ENCODE measurements at places on chromosomes 2 and 18.

DNA sequence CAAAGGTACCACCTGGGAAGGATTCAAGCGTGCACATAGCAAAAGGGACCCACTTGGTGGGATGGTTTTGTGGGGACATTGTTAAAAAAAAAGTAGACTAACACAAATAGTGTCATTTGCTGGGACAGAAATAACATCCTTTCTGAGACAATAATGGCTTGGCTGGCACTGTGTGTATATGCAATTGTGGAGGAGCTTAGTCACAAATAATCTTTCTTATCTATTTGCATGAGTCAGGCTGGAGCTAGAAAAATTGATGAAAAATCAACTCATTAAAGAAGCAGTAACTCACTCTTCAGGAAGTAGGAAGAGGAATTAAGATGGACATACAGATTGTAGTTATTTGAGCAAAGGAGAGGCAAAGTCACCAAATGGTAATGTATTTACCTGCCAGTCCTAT, 29.5 kb upstream of the ITGB6 start:
- DNase-seq: no peak

- DNase-seq: no peak
Measured at GRCh38 chr18:79764131-79764530, 33.6 kb upstream of the KCNG2 start.

DNA sequence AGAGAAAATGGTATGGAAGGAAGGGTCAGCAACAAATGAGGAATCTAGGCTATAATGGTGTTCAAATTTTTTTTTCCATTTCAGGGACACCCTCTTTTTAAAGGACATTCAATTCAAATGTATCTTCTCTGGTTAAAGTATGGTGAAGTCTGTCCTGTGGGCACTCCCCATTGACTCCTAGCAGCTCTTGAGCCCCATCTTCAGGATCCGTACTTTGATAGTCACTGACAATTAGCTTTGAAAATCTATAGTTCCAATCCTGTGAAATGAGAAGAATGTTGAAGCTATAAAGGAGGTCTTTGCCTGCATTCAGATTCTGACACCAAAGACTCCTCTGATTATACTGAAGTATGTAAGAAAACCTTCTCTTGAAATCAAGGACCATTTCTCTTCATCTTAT, 43.3 kb downstream of the KCNH7 start:
- no peak for DNase-seq

DNA sequence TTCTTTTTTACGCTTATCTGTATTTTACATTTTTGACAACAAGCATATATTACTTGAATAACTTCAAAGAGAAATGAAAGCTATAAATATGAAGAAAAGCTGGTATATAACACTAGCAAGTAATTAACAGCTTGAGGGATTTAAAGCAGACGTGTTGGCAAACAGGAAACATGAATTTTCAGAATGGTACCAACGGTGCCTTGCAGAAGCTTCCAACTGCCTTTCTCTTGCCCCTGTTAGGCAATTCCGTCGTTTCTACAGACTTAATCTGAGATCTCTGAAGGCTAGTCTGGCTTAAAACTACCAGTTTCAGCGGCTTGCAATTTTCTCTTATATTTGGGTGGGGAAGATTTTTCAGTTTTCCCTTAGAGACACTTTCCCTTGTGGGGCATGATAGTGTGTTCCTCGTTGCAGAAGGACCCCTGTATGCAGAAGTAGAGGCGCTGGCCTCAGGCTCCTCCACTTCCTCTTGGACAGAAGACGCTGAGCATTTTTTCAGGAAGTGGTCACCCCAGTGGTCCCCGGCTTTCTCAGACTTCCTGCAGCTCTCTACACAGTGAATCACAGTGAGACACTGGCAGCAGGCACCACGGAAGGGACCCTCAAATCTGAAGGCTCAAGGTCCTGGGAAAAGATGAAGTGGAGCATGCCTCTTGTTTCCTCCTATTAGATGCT, 56.2 kb upstream of the SLC16A14 start:
- no peak for DNase-seq

GRCh38 chr2:160390544-160391455, 102.8 kb downstream of the RBMS1 start:
- peak; percentile 81 for DNase-seq

GRCh38 chr2:211045025-211045424, 488.6 kb downstream of the CPS1 start:
- no peak for DNase-seq

GRCh38 chr18:23534276-23534675, 31.0 kb downstream of the RMC1 start:
- no peak for DNase-seq

DNA sequence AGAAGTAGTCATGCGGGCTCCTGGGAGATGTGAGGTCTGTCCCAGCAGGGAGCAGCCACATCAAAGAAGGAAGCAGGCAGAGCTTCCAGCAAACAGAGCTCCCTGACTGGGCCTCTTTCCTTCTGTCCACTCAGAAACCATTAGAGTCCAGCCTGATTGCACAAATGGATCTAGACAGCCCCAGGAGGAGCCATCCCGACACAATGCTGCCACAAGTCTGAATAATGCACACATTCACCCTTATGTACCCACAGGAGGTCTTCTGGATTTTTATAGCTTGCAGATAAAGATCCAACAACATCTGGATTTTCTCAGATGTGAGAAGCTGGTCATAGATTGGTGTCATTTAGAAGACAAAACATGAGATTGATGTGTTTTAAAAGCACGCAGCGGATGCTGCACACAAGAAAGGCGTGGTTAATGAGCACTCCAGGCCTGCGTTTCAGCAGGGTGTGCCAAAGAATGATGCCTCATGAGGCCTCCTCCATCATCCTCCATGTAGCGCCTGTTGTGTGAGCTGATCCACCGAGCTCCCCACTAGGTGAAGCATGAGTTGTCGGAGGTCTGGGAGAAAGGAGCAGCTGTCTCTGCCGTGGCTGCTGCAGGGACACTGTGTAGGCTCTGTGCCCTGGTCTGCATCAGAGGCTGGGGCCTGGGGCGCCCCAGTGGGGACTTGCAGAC, 60.6 kb downstream of the MTCL1 start:
- DNase-seq: no peak

DNA sequence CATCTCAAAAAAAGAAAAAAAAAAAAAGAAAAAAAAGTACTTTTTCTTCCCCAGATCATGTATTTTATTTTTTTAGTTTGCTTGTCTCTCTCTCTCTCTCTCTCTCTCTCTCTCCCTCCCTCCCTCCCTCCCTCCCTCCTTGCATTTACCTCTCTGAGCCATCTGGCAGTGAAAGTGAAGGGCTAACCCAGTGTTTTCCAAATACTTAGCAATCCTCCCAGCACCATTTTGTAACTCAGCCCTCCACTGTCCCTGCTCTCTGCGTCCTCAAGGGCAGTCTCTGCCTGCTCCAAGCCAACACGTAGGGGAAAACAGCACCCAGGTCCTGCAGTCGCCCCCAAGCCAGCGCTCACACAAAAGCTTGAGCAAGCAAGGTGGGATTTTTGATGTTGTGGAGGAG, 19.6 kb upstream of the TEX44 start:
- DNase-seq: no peak

DNA sequence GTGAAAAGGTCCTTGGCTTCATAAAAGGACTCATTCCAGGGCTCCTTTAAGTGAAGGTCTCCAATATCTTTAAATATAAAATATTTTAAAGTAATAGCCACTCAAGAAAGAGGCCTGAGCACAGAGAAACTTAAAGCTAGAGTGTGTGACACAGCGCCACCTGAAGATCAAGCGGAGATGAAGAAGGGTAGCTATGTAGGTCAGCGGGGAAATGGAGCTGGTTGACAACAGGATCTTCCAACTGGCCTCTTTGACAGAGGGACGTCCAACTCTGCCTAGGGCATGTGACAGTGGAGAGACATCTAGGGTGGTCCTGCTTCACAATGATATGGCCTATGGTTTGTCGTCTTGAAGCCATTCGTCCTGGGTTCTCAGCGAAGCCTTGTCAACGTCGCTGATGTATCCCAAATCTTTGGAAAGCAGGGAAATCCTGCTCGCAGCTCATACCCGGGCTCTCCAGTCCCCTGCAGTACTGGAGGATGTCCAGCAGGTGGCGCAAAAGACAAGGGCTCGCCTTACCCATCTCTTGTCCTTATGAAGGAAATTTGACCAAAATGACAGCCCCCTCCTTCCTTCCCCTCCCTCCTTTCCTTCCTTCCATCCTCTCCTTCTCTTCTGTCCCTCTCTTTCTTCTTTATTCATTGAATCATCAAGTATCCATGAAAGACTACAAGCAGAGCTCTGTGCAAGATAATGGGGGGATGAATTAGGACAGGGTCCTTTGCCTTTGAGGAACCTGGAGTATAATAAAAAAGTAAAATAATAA, 59.6 kb downstream of the LONRF2 start:
- peak; percentile 63 for DNase-seq

GRCh38 chr2:7357993-7358392, 440.8 kb downstream of the RNF144A start:
- no peak for DNase-seq

GRCh38 chr2:107323946-107324565, 438.1 kb upstream of the ST6GAL2 start:
- DNase-seq: no peak

- no peak for DNase-seq
Measured at GRCh38 chr2:71603851-71604725, 150.7 kb downstream of the DYSF start.

GRCh38 chr2:127719301-127720218, 18.3 kb downstream of the SFT2D3 start:
- DNase-seq: no peak

- no peak for DNase-seq
Measured at GRCh38 chr18:48790226-48790863, 160.4 kb downstream of the SMAD7 start.

- DNase-seq: no peak
Measured at GRCh38 chr2:68135448-68136320, 22.0 kb upstream of the PNO1 start.

GRCh38 chr2:45758018-45758417, 106.5 kb downstream of the PRKCE start:
- no peak for DNase-seq

GRCh38 chr2:120218181-120218580, 5.0 kb downstream of the TMEM185B start:
- no peak for DNase-seq

- no peak for DNase-seq
Measured at GRCh38 chr2:59458800-59459199, 1094.7 kb downstream of the BCL11A start.

DNA sequence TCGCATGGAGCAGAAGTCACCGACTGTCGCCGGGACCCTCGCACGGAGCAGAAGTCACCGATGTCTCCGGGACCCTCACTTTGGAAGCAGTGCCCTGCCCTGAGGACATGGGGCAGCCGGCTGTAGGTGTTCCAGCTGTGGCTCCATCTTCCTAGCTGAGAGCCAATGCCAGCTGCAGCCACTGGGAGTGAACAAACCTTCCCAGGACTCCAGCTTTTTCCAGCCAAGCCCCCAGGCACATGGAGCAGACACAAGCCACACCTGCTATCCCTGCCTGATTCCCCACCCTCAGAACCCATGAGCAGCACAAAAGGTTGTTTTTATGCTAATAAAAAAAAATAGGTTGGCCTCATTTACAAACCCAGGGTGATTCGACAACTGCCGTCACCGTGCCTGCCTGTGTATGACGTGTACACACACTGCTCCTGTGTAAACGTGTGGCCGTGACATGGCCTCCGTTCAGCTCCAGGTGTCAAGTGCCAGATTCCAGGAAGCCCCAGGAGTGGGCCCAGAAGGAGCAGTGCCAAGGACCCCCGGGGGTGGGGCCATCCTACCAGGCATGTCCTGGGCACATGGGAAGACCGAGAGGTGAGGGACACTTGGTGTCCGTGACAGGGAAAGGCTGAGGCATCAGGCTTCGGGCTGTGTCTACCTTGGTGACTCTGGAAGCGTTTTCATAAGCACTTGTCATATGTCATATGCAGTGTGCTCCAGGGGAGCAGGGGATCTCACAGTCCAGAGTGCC, 91.5 kb downstream of the EIPR1 start:
- DNase-seq: no peak

- no peak for DNase-seq
Measured at GRCh38 chr18:61129001-61129400, 204.2 kb upstream of the CDH20 start.

GRCh38 chr18:59402432-59403090, 43.5 kb upstream of the LMAN1 start:
- DNase-seq: no peak

- DNase-seq: no peak
Measured at GRCh38 chr2:168404764-168405163, 51.3 kb upstream of the CERS6 start.

DNA sequence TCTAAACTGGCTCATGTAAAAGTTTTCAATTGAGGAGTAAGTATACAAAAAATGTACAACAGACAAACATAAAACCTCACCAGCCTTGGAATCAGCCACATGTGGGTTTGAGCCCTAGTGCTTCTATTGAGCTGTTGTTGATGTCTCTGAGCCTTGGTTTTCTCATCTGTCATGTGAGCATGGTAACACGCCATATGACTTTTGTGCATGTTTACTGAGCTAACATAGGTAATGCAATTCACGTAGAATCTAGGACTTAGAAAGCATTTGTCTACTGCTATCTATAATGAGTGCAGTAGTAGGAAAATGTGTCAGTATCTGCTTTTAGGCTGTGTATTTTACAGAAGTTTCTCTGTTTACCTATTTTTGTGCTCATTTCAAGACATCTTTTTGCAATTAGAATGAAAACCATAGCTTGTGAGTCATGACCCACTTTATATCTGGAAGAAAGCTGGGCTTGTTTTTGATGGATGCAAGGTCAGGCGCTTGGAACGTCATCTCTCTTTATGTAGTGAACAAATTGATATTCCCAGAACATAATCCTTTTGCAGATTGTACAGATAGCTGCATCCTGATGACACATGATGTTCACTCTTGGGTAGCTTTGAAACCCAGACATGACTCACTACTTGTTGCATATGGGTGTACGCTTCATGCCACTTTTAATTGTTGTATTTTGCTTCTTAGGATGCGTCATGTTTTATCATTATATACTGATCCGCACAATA, 94.3 kb downstream of the RNF144A start:
- peak; percentile 96 for DNase-seq

GRCh38 chr2:118841450-118841827, 6.0 kb downstream of the EN1 start:
- DNase-seq: no peak

DNA sequence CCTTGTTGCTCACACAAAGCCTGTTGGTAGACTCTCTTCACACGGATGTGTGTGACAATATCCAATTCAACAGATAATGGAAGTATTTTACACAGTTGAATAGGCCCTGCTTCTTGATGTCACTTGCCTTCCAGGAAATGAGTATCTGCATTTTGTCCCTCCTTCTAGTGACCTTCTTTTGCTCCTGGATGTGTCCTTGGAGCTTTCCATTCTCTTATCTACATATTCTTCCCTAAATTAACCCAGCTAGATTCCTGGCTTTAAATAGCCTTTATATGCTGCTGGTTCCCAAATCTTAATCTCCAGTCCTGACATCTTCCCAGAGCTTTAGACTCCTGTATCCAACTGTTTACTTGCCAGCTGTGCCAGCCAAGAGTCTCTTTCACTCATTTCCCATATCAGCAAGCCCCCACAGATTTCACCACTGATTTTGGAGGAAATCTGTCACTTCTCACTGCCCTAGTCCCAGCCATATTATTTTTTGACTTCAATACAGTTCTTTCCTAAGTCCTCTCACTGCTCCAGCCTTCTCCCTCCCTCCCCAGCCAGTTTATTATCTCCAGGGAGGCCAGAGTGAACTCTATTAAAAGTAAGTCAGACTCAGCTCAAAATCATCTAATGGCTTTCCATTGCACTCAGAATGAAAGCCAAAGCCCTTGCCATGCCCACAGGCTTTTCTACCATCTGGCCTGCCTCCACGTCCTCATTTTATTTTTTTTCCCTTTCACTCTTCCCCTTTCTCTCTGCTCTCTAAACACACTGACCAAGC, 170.0 kb downstream of the PDE11A start:
- DNase-seq: no peak

GRCh38 chr18:37869051-37869450, 303.5 kb upstream of the CELF4 start:
- DNase-seq: no peak
